Cortex of kidney (tissue), 1 donor: ENCODE measurements at places on chromosomes 13 and 19.

GRCh38 chr19:1041835-1042685 is 2.2 kb downstream of the ABCA7 start:
- no peak for DNase-seq

DNA sequence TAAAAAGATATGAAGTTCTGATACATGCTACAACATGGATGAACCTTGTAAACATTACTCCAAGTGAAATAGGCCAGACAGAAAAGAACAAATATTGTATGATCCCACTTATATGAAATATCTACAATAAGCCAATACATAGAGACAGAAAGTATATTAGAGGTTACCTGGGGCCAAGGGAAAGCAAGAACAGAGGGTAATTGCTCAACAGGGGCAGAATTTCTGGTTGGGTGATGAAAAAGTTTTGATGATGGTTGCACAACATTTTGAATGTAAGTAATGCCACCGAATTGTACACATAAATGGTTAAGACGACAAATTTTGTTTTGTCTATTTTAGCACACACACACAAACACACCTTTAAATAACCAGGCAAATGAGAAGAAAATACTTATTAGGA is 268.4 kb downstream of the FOXO1 start:
- no peak for DNase-seq

DNA sequence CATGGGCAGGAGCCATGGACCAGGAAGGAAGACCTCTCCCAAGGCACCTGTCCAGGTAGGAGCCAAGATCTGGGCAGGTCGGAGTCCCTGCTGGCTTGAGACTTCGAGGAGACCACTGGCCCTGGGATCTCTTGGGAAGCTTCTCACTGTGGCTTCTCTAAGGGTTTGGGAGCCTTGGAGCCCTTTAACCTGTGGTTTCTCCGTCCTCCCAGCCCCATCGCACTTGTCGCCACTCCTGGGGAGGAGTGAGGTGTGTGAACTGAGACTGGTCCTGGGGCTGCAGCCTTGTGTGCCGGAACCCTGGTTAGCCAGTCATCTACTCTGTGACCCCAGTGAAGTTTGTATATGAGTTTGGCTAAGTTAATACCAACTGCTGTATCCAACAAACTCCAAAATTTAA is 8.2 kb downstream of the ZNF805 start:
- no peak for DNase-seq

- no peak for DNase-seq
Observed at GRCh38 chr19:33492951-33493350, 28.6 kb downstream of the PEPD start.

DNA sequence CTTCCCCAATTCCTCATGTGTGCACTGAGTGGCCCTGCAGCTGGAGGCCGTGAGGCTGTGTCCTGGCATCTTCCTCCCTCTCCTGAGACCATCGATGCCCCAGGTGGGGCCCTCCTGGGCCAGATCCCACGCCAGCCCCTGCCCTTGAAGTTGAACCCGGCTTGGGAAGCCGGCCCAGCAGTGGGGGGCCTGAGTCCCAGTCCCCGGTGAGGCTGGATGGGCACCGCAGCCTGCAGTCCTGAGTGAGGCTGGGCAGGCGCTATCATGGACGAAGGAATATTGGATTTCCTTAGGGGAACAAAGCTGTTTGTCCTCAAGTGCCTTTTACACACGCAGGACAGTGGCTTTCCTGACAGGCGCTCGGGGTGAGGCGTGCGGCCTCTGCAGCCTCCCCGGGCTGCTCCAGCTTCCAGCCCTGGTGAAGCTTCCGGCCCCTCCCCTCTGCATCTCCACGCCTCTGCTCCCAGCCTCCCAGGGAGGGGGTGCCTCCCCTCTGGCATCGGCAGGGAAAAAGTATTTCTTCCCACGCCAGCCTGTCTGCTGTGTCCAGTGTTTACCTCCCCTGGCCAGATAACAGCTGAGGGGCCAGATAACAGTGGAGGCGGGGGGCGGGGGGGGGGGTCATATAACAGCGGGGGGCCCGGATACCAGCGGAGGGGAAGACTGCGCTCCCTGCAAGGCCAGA is 159.5 kb downstream of the KDM4B start:
- no peak for DNase-seq

DNA sequence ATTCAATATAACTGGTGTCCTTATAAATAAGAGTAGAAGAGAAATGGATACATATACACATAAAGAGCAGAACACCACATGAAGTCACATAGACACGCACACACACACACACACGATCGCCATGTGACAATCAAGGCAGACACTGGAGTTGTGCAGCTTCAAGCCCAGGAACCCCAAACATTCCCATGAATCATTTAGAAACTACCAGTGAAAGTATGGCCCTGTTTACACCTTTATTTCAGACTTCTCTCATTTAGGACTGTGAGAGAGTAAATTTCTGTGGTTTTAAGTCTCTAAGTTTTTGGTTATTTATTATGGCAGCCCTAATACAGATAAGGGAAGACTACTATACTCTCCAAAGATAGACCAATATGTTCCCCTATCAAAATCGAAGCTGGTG is 20.4 kb upstream of the TNFSF13B start:
- DNase-seq, result no peak
